ENCODE measurements at places on chromosomes 16 and 17. TPM values are rescaled to one million over a fixed set of nuclear protein-coding genes. Genes with fewer than 3 reads are reported as not detected.

The GPR179 gene
- total RNA-seq, result not detected

The CCL2 gene
- total RNA-seq, result 2.1 TPM

The PABPN1L gene
- total RNA-seq, result 0.67 TPM

The KRTAP2-3 gene
- not detected for total RNA-seq

The YPEL2 gene
- 18.3 TPM for total RNA-seq

The IKZF3 gene
- 220 TPM for total RNA-seq

The ASPHD1 gene
- total RNA-seq, result 0.12 TPM

The CCL17 gene
- total RNA-seq, result 7.0 TPM

The MILR1 gene
- total RNA-seq, result 13.5 TPM

The RNU2-1 gene
- 5,480 TPM for total RNA-seq

The CCDC144A gene
- 3.0 TPM for total RNA-seq

The CSH1 gene
- total RNA-seq, result not detected

The G6PC1 gene
- not detected for total RNA-seq

The AANAT gene
- total RNA-seq, result 0.55 TPM

The PLCD3 gene
- total RNA-seq, result 0.61 TPM

The CLDN9 gene
- total RNA-seq, result not detected

The TEKT5 gene
- total RNA-seq, result not detected

DNA sequence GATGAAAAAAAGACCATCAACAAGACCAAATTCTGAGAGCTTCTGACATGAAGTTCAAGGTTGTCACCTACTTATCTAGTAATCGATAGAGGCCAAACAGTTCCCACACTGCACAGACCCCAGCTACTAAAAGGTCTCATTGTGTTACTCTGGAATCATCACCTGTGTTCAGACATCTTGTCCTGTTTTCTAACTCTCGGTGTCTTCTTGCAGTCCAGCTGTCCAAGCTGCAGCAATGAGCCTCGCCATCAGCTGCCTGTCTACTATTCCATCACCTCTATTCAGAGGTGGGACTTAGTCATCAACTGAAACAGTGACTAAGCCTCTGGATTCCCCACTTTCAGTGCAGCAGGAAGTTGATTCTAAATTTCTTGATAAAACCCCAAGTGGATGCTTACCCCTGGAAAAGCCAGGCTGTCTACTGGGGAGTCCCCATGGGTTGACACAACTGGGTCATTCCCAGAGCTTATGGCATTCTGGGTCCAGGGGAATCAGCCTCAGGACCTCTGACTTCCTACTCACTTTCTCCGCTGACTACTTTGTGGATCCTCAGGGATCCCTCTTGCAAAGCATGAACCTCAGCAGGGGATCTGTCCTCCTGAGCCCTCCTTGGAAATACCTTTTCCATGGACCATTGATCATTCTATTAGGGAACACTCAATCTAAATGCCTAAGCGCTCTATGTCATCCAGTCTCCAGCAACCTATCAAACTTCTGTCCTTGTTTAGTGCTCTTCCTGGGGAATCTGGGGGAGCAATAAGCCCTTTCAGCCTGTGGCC is 46.5 kb downstream of the HNF1B start:
- no peak for DNase-seq

DNA sequence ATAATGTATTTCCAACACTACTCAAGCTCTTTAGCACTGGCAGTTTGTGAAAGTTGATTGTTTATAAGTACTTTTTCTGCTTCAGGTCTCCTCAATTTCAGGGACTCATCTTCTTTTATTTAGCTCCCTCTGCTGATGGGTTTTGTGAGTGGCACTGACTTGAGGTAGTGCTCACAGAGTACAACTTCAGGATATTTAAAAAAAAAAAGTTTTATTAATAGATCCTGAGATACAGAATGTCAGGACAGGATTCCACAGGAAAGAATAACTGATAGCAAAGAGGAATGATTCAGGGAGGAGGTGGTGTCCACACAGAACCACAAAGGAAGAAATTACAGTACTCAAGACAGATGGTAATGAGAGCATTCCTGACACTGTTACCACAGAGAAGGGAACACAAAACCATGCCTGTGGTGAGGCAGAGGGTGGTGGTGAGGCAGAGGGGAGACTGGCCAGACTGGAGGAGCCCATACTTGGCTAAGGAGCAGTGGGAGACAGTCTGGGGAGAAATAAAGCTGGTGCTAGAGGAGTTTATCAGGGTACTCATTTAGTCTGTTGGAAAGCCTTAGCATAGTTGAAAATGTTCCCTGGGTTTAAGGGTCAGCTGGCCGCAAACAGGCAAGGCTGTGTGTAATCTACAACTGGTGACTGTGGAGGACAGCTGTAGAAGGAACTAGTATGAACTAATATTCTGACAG is 63.7 kb downstream of the SPAG9 start:
- DNase-seq, result no peak

GRCh38 chr17:1561420-1562175 is 994 bp downstream of the PITPNA start:
- DNase-seq, result peak; percentile 54

- DNase-seq, result no peak
Observed at GRCh38 chr17:45048795-45049563, 2.5 kb downstream of the DCAKD start.

DNA sequence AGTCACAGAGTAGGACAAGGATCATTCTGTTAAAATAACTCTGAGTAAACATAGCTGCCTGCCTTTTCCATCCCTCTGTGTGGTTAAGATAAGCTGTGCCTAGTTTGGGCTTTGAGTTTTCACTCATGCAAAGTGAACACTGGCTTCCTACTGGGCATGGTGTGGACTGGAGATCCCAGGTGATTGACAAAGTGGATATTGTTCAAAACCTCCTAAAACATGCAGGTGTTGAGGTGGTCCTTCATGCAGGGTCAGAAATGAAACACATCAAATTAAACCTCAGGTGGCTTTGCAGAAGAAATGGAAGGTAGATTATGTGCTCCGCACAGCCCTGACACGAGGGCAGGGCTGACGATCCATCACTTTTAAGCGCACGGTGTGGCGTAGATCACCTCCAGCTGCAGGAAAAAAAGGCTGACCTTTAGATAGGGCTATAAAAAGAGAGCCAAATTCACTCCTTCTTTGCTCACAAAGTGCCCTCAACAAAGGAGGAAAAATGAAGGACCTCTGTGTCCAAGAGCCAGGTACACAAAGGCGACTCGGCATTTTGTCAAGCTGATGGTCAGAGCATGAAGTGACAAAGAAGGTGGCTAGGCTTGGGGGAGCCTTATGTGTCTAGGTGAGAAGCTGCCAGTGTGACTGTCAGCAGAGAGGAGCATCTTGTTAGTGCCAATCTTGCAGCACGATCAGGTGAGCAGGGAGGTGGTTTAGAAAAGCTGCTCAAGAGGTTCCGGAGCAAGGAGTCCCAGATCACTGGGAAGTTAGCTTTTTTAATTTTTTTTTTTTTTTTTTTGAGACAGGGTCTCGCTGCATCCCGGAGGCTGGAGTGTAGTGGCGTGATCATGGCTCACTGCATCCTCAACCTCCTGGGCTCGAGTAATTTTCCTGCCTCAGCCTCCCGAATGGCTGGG is 19.9 kb upstream of the ITPRIPL2 start:
- DNase-seq, result no peak

GRCh38 chr16:24353622-24354021 is 97.5 kb downstream of the CACNG3 start:
- no peak for DNase-seq

DNA sequence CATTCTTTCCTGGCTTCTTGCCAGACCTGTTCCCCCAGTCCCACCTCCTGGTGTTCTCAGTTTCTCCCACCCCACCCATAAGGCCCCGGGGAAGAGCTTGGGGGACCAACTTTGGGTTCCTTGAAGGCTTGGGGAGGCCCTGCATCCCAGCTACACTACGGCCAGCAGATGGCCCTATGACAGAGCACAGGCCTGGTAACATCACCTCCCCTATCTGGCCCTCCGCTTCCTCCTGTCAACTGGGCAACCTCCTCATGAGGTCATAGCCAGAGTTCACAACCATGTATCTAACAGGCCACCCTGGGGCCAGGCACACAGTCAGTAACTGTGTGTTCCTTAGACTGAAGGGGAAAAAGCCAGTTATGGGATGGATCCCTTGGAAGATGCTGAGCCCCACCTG is 31.4 kb downstream of the MYO15A start:
- no peak for DNase-seq

- DNase-seq, result no peak
Observed at GRCh38 chr17:2395258-2396181, 5.3 kb downstream of the MNT start.

- DNase-seq, result no peak
Observed at GRCh38 chr16:13553453-13553985, 366.4 kb upstream of the ERCC4 start.

- DNase-seq, result no peak
Observed at GRCh38 chr16:20879175-20880040, 20.8 kb downstream of the DCUN1D3 start.

- DNase-seq, result no peak
Observed at GRCh38 chr16:55811811-55812210, 21.1 kb downstream of the CES1 start.

DNA sequence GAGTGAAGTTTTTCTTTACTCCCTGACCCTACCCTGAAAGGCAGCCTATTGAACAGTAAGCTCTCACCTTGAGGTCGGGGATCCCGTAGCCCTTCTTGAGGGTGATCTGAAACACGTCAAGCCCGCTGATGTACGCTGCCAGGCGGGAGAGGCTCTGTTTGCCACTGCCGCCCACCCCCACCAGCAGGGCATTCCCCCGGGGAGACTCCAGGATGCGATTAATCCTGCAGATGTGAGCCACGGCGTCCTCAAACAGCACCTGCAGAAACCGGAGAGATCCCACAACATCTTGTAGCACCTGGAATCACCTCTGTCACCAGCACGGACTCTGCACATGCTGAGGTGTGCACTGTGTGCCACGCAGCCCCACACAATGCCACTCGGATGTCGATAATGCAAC is 96.8 kb downstream of the PGS1 start:
- no peak for DNase-seq

GRCh38 chr17:74592087-74592990 is at the start of gene CD300LD:
Gene CD300LD (minus strand): TSS chr17:74592283. CDS start chr17:74592202, 81 bp downstream.
- DNase-seq, result no peak

DNA sequence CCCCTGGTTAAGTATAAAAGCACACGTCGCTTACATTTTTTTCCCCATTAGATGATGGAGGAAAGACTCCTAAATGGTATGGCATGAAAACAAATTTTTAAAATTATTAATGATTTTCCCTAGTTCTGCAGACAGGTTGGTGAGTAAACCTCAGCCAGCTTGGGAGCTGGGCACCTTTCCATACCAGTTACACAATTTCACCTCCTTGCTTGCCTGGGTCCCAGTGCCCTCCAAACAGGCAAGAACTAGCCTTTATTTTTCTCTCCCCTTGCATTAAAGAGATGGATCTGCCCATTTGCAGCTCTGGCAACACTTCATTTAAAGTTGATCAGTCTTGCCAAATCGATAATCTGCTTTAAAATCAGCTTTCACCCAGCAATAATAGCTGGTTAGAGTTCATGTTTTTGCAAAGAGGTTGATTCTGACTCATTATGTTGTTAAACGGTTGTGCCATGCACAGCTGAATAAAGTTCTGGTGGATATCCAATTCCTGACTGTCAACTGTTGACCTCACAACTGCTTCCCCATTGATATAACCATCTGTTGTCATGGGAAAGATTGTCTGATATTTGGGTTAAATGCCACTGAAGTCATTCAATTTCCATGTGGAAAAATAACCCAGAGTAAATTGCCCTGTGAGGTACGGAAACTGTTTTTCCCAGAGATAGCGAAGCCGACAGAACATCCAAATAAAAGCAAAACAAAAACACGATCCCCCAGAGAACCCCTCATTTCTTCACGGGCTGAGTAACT is 1.3 kb downstream of the C17orf58 start:
- no peak for DNase-seq

- no peak for DNase-seq
Observed at GRCh38 chr17:60094754-60095153, 16.0 kb upstream of the HEATR6 start.

GRCh38 chr17:56549501-56549900 is 44.0 kb upstream of the NOG start:
- DNase-seq, result no peak

GRCh38 chr17:72193391-72194106 is 72.7 kb downstream of the SOX9 start:
- DNase-seq, result no peak

- DNase-seq, result no peak
Observed at GRCh38 chr17:49576088-49576916, 631 bp downstream of the NXPH3 start.

GRCh38 chr17:27339198-27339835 is 45.4 kb downstream of the WSB1 start:
- no peak for DNase-seq

DNA sequence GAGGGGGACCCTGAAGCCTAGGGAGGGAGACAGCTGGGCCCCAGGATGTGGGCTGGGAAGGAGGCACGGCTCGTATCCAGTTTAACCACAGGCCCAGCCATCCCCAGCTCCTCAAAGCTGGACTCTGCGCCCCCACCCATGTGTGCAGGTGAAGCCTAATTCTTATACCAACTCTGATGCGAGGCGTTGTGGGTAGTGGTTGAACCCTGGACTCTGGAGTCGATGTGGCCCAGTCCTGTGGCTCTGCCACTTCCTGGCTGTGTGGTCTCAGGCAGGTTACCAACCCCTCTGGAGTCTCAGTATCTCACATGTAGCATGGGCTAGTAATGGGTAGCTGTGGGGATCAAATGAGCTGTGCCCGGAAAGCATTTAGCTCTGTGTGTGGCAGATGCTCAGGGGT is 60.4 kb upstream of the TOB1 start:
- DNase-seq, result no peak

- DNase-seq, result no peak
Observed at GRCh38 chr16:8957063-8957397, 6.7 kb downstream of the USP7 start.

GRCh38 chr17:65750631-65751115 is 189.2 kb upstream of the AXIN2 start:
- no peak for DNase-seq

DNA sequence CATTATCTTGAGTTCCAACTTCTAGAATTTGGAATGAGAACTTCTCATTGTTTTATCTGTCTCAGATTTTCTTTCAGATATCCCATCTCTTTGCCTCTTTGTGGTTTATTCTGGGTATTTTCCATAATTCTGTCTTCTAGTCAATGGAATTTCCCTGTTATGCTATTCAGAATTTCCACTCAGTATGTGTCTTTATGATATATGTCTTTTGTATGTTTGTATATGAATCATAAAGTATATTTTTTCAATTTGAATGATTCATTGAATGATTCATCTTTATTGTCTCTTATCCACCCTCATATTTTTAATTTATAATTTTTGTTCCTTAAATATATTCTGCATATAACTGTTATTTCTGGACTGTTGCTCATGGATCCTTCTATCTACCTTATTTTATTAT is 729.7 kb upstream of the GOT2 start:
- no peak for DNase-seq

- no peak for DNase-seq
Observed at GRCh38 chr17:79937391-79938335, 98.0 kb downstream of the TBC1D16 start.

GRCh38 chr17:71111934-71112333 is 942.6 kb downstream of the KCNJ2 start:
- DNase-seq, result no peak

GRCh38 chr17:51650772-51651171 is 390.4 kb downstream of the UTP18 start:
- no peak for DNase-seq

GRCh38 chr16:59719121-59719520 is 985.0 kb upstream of the GOT2 start:
- no peak for DNase-seq

- no peak for DNase-seq
Observed at GRCh38 chr17:67569015-67569451, 148.7 kb upstream of the NOL11 start.
